ENCODE measurements at places on chromosomes 5 and 9.

DNA sequence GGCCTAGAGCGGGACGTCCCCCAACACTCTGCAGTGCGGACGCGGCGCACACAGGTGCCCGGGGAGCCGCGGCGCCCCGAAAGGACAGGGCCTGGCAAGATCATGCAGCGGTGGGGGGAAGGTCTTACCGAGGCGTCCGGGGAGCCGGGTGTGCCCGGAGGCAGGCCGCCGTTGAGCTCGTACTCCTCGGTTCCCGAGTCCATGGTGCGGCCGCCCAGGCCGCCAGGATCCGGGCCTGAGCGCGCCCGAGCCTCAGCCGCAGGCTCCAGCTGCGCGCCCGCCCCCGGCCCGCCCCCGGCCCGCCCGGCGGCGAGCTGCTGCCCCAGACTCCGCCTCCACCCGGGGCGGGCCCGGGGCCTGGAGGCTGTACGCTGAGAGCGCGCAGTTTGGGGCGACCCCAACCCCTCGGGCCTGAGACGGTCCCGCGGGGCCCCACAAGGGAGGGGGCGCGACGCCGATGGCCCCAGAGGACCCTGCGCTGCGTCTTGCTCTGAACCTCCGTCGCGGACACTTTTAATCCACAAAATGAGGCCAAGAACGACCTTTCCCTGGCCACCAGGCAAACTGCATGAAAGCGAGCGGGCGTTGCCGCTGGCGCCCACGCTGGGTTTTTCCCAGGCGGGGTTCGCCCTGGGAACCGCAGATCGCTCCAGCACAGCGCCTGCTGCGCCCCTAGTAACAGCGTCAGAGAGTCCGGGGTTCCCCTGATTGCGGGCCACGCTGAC is at the start of gene NINJ1:
NINJ1 (minus strand) TSS at position 237 of the 725 bp plus-strand sequence; CDS start at position 203, 34 bp downstream.
- peak; percentile 87 for DNase-seq

GRCh38 chr5:132281856-132282614 is 12.2 kb upstream of the SLC22A4 start:
- DNase-seq, result no peak

GRCh38 chr9:127776195-127776923 is 2.1 kb downstream of the SH2D3C start:
- no peak for DNase-seq

DNA sequence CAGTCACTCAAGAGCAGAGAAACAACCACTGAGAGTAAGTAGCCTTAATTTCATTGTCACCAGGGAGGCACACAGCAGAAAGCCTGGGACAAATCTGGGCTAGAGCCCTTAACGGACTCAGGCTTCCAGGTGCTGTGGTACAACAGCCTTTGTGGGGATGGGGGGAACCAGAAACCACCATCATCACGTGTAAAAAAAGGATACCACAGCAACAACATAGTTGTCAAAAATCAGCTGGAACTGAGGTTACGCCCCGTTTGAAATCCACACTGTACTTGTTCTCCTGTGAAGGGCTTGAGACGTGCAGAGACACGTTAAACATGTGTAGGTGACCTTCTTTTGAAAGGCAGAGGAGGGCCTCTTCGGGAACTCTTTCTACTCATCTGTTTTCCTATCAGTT is 16.6 kb upstream of the PLPP1 start:
- no peak for DNase-seq

DNA sequence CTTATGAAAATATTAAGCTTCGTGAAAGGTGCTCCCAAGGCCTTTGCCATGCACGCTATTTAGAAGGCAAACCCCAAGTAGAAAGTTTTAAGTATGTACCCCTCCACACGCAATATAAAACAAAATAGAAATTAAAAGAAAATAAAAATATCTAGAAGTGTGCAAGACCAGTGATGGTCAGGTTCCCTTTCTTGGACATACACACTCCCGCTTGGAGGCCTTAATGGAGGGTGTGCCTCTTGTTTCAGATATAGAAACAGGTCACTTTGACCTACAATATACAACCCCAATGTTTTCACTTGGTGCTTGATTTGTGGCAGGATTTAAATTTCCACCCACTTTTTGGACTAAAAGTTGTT is 127.4 kb upstream of the STC2 start:
- no peak for DNase-seq

- no peak for DNase-seq
These were observed 43.3 kb downstream of the PUM3 start for GRCh38 chr9:2800394-2801179.

- no peak for DNase-seq
These were observed 78.6 kb downstream of the PCDH1 start for GRCh38 chr5:141799507-141800167.

Measured in H54 (cell line).